ENCODE measurements at places on chromosomes 6 and 20.

GRCh38 chr6:168322966-168323365, 3.4 kb upstream of the DACT2 start:
- DNase-seq, result no peak

DNA sequence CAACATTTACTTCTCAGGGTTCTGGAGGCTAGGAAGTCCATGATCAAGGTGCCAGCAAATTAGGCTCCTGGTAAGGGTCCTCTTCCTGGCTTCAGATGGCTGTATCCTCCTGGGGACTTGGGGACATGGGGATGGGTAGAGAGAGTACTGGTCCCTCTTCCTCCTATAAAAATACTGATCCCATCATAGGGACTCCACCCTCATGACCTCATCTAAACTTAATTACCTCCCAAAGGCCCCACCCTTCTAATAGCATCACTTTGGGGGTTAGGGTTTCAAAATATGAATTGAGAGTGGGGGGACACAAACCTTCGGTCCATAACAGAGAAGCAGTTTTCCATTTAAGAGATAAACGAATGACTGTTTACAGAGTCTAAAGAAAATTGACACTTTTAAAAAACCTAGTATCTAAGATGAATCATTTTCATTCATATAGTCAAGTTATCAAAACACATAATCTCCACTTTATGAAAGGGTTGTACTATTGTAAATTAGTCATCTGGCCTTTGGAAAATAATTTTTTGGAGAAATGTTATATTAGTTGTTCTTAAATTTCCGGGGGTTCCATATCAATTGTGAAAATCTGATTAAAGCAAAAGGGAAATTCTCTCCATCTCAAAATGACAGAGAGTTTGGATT, 33.5 kb downstream of the ELOVL5 start:
- DNase-seq, result no peak

- DNase-seq, result no peak
Measured at GRCh38 chr20:35542990-35543389, 1.1 kb downstream of the ERGIC3 start.

GRCh38 chr6:2900821-2901644, 2.1 kb downstream of the SERPINB9 start:
- no peak for DNase-seq

- no peak for DNase-seq
Measured at GRCh38 chr20:49851231-49851705, 38.6 kb downstream of the SLC9A8 start.

- DNase-seq, result no peak
Measured at GRCh38 chr20:11255860-11256259, 582.1 kb upstream of the JAG1 start.

DNA sequence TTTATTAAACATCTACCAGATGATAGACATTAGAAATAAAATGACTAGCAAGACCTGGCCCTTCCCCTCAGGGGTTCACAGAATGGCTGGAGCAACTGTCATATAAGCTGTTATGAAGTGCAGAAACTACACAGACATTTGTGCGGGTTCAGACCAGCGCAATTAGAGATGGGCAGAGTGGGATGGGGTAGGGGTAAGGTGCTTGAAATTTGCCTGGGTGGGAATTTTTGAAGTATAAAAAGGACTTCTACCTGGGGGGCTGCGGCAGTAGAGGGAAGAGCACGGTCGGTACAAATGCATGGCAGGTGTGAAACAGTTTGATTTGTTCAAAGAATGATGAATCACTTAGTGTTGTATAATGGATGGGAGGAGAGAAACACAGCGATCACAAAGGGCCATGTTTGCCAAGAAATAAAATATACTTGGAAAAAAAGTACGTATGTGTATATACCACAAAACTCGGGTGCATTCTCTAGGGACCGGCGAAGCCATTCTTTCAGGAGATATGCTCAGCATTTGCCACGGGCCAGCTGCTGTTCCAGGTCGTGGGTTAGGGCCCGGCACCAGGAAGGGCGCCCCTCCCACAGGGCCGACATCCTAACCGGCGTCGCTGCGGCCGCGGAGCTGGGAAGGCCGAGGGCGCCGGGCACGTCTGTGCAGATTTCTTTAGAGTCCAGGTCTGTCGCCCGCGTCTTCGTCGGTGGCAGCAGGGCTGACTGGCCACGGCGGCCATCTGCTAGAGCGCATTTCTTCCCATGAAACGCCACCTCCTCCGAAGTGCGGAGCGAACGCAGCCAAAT, 809 bp upstream of the NOL7 start:
- DNase-seq, result no peak

DNA sequence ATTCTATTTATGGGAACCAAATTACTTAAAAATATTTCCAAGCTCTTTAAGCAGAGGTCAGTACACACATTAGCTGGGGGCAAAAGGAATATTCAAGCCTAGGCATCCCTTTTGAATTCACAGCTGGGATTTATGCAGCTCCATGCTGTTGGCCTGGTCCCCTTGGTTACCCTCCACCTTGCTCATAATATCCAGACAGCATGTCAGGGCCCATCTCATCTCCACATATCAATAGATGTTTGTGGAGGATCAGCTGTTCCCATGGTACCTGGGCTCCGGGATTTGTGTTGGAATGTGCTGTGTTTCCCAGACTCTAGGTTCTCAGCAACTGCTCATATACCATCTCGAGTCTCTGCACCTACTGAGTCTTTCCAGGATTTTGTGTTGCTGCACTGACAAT, 534.8 kb downstream of the BMP2 start:
- DNase-seq, result no peak

GRCh38 chr20:18537651-18538050, 29.6 kb upstream of the SMIM26 start:
- no peak for DNase-seq

GRCh38 chr6:29071831-29072723, 15.0 kb downstream of the OR2B3 start:
- no peak for DNase-seq

GRCh38 chr6:14060971-14061370, 56.6 kb upstream of the CD83 start:
- DNase-seq, result no peak
